ENCODE measurements at places on chromosomes 3 and 15.

DNA sequence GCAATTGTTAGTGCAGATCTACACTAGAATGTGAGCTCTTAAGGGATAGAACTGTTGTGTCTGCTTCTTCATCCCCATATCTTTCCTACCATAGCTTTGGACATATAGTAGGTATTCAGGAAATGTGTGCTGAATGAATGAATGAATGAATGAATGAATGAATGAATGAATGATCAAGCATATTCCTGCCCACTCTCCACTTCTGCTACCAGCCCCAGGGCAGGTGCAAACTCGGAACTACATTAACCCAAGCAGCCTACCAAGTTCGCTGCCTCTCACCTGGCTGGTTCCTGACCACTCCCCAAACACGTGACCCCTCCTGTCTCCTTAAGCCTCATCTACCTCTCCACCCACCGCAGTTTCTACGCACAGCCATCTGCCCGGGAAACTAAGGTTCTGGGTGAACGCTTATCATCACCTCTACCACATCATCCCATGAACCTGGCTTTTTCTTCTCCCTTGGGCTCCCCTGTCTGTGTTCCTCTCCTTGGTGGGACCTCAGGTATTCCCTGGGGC is 26.8 kb downstream of the PAQR5 start:
- DNase-seq, result no peak

GRCh38 chr3:105354429-105354828 is 12.3 kb upstream of the ALCAM start:
- no peak for DNase-seq

DNA sequence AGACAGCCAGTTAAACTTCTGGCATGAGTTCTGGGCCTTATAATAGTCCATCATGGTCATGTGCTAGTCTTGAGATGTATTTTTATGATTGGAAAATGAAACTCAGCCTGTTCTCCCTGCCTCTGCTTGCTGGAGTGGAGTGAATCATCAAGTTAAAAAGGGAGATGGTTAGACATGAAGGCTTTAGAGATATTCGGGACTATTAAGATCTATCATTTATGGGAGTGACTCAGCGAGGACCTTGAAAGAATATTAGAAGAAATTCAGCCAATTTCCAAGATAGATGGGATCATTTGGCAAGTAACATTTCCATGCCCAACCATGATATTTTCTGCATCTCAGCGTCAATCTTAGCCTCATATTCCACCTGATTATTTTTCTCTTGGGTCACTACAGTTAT is 79.8 kb downstream of the AGBL1 start:
- DNase-seq, result no peak

GRCh38 chr3:80014576-80014975 is 246.8 kb upstream of the ROBO1 start:
- DNase-seq, result no peak

GRCh38 chr3:23928524-23928923 is 11.6 kb downstream of the RPL15 start:
- DNase-seq, result no peak

GRCh38 chr3:8632402-8633237 is 12.0 kb downstream of the SSUH2 start:
- no peak for DNase-seq

- no peak for DNase-seq
Measured at GRCh38 chr15:63473999-63474809, 30.2 kb upstream of the USP3 start.

- no peak for DNase-seq
Measured at GRCh38 chr15:90595763-90596155, 66.0 kb downstream of the CRTC3 start.

- no peak for DNase-seq
Measured at GRCh38 chr3:53921296-53921695, 29.6 kb upstream of the SELENOK start.

- DNase-seq, result no peak
Measured at GRCh38 chr3:12944849-12945248, 103.5 kb upstream of the RPL32 start.

GRCh38 chr3:107269136-107269535 is 108.1 kb upstream of the CCDC54 start:
- no peak for DNase-seq

DNA sequence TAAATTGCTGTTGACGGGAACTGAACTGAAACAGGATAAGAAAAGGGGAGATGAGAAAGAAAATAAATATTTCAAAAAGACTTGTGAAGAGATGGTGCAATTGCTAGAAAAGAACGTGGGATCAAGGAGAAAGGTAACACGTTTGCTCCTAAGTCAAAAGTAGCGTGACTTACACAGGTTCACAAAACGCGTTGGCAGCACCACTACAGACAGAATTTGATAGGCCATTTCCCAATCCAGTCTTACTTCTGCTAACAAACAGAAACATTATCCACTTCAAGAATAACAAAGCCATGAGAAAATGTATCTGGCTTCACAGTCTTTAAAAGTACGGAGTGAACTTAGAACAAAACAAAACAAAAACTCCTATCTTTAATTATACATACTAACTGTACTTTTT is 75.5 kb downstream of the DPH6 start:
- no peak for DNase-seq

DNA sequence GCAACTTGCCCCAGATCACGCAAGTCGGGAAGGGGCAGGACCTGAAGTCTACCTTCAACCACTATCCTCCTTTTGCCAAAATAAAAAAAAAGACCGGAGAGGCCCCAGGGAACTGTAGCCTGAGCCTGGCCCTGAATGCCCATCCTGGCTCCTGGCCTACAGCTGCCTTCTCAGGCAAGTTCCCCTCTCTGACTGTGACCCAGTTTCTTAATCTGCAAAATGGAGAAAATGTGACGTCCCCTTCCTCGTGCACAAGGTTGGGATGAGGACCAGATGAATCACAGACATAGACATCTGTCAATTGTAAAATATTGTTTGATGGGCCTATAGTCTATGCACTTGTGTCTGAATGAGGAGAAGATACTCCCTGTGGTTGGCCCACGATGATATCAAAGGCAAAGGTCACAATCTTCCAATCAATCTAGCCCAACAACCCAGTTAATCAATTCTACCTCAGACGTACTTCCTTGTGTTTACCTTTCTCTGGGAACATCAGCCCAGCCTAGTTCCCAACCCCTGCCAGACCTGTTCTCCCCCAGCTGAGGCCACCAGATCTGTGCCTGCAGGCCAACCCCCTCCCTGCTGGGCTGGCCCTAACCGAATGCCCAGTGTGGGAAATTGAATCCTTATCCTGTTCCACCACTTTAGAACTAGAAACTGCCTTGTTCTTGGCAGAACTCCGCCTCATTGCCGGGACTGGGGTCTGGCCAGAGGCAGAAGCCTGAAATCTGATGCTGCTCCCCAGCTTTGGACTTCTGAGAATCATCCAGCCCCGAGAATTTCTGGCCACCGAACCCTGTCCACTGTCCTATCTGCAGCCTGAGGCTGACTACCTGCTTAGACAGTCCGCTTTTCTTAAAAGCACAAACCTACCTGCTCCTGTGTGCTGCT is 101.8 kb upstream of the LIPC start:
- DNase-seq, result no peak

DNA sequence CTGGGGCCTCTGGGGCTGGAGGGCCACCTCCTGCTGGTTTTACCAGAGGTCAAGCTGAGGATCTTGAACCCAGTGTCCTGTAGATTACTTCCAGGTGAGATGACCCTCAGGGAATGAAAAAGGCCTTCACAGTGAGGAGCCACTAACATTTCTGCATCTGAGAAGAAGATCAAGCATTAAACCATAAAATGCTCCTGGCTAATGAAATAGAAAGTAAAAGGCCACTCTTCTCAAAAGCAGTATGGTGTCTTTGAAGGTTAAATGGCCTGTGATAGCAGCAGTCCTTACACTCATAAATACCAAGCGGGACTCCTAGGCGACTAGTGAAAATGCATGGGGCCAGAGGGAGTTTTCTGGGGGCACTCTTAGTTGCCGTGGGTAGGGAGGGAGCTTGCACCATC is 47.0 kb upstream of the RGMA start:
- no peak for DNase-seq

- DNase-seq, result no peak
Measured at GRCh38 chr15:57035664-57036063, 117.2 kb downstream of the TCF12 start.

GRCh38 chr3:32406486-32407408 is 15.1 kb downstream of the CMTM7 start:
- DNase-seq, result no peak

DNA sequence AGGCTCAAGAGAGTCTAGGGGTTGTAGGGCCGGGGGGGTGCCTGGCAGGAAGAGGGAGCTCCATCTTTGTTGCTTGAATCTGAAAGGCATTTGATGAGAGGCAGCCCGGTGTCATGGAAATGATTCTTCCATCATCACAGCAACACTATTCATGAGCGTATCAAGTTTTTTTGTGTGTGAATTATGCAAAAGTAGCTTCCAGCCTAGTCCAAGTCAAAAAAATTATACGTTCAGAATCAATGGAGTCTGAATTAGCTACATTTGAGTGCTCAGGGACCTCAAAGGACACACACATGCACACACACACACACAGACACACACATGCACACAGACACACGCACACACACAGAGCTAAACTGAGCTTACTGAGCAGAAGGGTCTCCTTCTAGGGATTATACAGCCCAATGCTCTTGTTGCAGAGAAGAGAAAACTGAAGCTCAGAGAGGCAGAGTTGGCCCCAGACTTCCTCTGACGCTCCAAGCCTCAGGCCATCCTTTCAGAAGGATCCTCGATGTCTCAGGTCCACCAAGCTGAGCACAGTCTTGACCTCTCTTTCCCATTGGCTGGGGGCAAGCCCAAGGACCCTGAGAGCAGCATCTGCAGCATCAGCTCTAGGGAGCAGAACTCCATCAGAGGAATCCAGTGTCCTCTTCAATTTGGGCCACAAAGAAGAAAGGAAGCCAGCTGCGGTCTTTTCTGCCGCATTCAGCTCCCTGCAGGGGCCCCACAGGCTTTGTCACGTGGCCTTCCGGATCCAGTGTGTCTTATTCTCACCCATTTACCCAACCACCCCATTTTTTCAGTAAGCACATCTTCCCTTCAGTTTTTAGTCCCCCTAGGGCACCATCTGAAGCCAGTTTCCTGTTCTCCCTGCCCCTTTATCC is 228.0 kb downstream of the UACA start:
- DNase-seq, result peak; percentile 77

DNA sequence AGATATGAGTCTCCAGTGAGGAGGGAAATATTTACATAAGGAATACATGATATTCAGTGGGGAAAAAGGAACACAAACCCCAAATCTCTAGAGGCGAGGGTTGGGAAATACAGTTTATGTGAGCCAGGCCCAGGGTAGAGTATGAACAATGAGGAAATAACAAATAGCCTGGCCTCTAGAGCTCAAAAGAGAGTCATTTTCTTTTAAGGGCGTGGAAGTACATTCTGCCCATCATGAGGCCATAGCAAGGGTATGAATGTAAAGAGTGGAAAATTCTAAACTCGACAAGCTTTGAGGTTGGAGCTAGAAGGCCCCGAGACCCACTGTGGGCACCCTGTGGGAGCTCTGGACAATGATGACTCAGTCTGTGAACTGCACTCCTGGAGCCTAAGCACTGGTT is 27.8 kb upstream of the IGF2BP2 start:
- no peak for DNase-seq

DNA sequence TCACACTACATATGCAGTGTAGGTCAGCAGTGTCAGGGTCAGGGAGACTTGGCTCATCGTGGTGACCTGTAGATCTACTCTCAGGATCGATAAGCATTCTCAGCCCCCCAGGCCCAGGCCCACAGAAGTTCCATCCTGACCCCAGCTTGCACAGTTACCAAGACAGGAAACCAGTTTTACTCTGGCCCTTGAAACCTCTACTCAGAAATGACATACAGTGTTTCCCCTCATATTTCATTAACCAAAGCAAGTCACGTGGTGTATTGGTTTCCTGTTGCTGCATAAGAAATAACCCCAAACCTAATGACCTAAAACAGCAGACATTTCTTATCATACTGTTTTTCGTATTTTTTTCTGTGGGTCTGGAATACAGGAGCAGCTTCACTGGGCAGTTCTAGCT is 242.2 kb downstream of the SLCO3A1 start:
- DNase-seq, result peak; percentile 49

- no peak for DNase-seq
Measured at GRCh38 chr15:28895566-28895965, 9.8 kb downstream of the APBA2 start.

DNA sequence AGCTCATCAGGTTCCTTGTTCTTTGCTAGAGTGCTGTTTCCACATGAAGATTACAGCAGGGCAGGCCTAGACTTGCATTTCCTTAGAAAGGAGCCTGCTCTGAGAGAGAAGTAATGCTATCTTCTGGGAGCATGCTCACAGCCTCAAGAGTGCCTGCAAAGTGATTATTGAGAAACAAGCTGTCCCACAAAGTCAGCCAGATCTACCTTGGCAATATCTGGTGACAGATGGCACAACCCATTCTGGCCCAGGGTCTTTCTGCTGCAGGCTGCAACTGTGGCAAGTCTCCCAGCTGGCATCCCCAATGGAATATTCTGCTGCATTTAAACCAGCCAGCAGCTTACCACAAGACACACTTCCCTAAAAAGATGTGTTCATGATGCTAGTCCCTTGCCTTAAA is 29.3 kb downstream of the MTMR10 start:
- no peak for DNase-seq

GRCh38 chr15:36265422-36265821 is 314.0 kb upstream of the CDIN1 start:
- DNase-seq, result no peak

DNA sequence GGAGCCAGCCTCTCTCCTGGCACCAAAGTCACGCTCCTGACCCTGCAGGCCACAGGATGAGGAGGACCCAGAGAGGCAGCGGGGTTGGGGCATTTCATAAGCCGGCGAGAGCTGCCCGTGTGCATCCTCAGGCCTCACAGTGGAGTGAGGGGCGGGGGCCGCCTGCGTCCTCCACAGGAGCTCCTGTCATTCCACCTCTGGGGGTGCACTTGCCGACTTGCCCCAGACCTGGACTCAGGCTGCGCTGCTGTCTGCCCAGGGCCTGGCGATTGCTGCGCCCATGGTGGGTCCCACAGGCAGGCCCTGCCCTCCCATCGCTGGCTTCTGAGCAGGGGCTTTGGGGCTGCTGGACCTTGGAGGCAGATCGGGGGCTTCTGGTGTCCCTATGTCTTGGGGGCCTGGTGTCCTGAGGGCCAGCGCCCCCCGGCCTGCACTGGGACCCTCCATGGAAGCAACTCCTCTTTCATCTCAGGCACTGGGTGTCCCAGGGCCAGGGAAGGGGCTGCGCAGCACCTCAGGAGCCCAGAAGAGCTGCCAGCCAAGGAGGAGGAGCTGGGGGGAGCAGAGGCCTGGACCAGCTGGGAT is 184.0 kb downstream of the GOLGA6L6 start:
- DNase-seq, result peak; percentile 44

DNA sequence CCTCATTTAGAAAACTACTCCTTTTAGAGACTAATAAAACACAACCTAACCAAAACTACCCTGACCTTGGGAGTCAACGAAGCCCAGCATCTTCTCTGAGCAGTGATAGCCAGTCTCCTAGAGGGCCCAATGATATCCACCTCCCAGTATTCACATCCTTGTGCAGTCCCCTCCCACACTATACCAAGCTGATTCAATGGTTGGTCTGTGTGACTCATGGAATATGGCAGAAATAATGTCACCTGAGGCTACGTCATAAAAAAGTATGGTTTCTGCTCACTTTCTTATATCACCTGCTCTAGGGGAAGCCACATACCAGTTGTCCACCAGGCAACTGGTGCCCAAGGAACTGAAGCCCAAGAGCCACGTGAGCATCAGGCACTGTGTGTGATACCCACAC is 21.4 kb upstream of the USF3 start:
- no peak for DNase-seq

- no peak for DNase-seq
Measured at GRCh38 chr3:89180334-89180733, 72.9 kb downstream of the EPHA3 start.

- DNase-seq, result no peak
Measured at GRCh38 chr15:96692826-96693225, 362.3 kb downstream of the NR2F2 start.
